ENCODE measurements at places on chromosomes 2 and 18.

GRCh38 chr2:3470856-3471737 lies 48.2 kb downstream of the ADI1 start:
- peak; percentile 60 for DNase-seq

- peak; percentile 49 for DNase-seq
Observed at GRCh38 chr2:88626171-88627054, 851 bp downstream of the EIF2AK3 start.

GRCh38 chr18:55857956-55858355 lies 270.0 kb upstream of the TCF4 start:
- DNase-seq = no peak

DNA sequence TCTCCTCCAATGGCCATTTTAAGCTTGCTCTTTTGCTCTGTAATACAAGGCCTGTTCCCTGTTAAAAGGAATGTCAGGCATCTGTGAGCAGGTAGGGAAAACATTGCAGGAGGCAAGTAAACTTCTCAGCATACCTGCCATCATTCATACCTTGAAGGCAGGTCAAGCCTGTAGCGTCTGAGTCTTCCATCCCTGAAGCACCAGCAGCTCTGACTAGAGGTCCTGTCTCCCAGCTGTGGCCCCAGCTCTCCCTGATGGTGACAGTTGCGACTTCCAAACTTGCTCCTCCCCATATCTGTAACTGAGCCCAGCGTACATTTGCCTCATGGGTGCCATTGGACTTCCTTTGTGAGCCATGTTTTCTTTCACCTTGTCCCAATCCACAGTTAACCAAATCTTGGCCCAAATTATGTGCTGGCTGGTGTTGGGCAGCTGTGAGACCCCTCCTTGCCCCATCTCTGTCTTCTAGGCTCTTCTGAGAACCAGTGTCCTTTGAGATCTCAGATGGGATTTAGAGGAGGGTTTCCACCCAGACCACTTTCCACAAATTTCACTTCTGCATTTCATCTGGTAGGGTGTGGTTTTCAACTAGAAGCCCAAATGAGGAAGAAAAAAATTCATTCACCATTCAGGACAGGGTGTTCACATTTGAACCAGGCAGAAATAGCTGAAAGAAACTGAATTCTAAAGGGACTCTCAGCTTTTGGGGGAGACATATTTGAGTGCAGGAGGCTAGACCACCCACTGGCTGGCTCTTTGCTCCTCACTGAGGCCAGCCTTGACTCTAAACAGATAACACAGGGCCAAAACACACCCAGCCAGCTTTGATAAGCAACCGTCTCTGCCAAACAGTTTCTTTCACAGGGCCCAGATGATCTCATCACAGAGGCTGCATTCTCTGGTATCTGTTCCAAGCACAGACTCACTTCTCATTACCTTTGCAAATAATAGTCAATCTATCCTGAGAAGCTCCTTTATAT lies 66.4 kb upstream of the MSH2 start:
- no peak for DNase-seq

DNA sequence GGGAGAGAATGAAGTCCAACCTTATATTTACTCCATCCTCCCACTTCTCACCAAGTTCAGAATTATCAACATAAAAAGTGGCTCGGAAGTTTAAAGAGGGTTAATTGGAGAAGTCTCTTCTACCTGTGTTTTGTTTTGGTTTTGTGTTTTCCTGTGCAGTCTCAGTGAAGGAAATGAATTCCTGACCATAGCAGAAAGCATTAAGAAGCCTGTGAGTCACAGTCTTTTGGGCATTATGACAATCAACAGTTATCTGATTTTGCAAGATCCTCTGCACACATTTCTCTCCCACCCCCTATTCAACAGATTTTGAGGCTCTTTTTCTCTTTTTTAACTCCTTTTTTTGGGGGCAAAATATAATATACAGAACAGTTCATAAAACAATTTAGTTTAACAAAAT lies 8.6 kb upstream of the RPL37A start:
- DNase-seq = no peak

- peak; percentile 88 for DNase-seq
Observed at GRCh38 chr18:76487070-76487469, 8.0 kb downstream of the ZNF516 start.

DNA sequence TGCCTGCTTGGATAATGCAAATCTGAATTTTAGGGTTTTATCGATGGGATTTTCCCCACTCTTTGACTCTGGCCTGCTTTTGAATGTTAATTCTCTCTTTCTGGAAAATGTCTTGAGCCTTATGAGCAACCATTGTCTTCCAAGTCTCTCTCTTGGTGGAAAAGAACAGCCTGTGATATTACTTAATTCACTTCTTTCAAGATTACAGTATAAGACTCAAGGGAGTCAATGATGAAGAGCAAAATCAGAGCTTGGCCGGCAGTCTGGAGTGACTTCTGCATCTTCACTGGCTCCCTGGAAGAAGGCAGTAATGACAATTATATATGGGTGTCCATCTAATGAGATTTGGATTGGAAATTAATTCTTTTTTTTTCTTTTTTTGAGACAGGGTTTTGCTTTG lies 122.9 kb upstream of the ZEB2 start:
- no peak for DNase-seq

DNA sequence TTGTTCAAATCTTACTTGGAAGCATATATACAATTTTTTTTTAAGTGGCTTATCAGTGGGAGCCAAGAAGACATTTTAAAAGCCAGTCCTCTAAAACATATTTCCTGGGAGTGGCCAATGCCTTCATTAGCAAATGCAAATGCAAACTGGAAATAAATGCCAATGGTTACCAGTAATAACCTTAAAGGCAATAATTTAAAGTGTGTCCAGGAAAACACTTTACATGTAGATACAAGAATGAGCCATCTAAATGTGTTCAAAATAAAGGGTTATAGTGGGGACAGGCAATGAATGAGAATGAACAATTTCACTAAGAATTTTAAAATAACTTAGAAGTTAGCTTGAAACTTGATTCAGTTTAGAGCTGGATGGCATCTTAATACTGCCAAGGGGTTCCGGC lies 64.2 kb downstream of the FARSB start:
- no peak for DNase-seq

DNA sequence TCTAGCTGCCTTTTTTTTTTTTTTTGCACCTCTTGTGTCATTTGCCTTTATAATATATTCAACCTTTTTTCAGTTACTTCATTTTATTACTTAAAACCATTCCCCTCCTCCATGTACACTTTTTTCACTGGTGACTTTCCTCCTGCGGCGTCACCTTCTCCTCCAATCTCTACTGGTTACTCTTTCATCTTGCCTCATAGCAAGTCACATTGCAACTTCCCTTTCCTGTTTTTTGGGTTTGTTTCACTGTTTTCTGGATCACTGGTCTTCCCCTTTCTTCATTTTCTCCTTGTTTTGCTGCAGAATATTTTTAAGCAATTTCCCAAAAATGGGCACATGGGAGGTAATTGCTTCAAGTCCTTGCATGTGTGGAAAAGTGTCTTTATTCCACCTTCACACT lies 37.7 kb upstream of the GPR155 start:
- no peak for DNase-seq

DNA sequence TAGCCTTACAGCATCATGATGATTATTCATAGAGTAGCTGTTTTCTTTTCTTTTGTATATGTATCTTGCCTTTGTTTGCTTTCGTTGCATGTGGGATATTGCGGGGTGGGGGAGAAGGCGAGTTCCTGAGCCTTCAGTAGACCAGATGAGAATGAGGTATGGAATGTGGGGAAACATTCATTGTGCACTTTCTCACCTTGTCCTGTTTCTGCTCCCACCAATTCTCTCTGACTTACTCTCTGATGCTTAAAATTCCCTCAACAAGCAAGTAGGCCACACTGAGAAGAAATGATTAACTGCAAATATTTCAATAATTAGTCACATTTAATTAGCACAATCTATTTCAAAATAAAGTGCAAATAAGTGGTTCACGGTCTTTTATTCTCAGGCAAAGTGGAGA lies 31.0 kb downstream of the GKN2 start:
- DNase-seq = no peak

GRCh38 chr2:130349174-130349573 lies 6.5 kb downstream of the IMP4 start:
- no peak for DNase-seq

GRCh38 chr2:105257981-105258380 lies 16.4 kb downstream of the GPR45 start:
- no peak for DNase-seq

DNA sequence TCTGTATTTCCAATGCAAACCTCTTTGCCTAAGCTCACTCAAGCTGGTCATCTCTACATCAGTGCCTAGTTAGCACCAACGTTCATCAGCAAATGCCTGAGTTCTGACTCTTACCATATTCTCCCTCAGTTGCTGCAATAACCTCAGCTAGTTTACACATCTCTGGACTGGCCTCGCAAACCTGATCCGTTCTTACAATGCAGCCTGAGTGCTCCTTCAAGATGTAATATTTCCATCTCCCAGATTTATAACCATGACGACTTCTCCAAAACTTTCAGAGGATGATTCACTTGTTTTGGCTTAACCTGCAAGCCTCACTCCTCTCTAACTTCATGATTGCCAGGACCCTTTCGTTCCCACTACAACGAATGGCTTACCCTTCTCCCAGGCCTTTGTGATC lies 69.7 kb downstream of the DIPK1C start:
- no peak for DNase-seq

DNA sequence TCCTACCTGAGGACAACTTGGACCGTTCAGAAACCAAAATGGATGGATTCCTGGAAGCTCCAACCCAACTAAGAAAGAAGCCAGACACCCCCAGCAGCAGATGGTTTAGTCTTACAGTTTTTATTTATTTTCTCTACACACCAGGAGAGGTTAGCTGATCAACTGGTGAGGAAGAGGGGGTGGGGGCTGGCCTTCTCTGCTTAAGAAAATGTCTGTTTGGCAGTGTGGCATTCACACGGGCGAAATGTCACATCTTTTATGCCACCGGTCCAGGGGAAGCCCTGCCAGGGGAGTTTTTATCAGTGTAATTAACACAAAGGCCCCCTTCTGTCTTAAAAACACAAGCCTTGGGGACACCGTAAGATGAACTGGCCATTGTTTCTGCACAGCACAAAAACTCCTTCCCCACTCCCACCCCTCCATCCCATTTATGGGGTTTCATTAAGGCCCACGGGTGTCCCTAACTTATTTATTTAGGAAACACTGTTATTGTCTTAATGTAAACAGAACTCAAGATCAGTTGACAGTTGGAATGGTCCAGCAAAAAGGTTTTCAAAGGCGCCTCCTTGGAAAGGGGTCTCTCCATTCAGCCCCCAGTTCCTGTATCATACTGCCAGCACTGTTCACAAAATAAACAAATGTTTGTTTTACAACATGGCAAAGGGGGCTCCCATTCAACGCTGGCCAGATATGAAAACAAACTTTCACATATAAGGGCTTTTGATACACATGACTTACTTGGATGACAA lies 217.0 kb downstream of the C1D start:
- peak; percentile 56 for DNase-seq

DNA sequence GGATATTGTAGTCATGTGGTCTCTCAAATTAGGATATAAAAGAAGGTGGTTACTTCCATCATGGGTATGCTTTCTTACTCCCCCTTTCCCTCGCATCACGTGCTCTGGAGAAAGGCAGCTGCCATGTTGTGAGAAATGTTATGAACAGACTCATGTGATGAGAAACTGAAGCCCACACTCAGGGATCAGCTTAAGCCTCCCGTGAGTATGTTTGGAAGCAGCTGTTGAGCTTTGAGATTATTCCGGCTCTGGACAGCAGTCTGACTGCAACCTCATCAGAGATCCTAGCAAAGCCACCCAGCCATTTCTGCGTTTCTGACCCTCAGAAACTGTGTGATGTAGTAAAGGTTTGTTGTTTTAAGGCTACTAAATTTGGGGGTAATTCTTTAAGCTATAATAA lies 700.1 kb downstream of the ADCYAP1 start:
- DNase-seq = peak; percentile 56

DNA sequence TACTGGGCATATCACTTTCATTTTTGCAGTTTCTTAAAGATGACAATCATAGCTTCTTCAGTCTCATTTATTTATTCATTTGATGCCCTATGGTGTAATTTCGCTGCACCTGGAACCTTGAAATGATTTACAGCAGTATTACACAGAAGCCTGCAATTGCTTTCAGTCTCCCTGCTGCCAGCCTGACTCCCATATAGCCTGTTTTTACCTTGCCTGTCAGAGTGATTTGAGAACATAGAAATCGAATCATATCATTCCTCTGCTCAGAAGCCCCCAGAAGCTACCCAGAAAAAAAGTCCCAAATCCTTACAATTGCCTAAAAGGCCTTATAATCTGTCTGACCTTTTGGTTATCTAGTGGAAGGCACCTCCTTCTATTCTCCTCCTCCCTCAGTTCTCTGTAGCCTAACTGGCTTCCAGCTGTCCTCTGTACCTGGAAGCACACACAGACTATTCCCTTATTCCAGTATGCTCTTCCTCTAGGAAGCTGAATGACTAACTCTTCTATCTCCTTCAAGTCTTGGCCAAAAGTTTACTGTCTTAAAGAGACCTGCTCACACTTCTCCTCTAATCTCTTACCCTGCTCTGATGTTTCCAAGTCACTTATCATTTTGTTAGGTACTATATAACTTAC lies 12.6 kb downstream of the SCN3A start:
- no peak for DNase-seq

- DNase-seq = no peak
Observed at GRCh38 chr18:13258921-13259320, 40.4 kb downstream of the LDLRAD4 start.

- DNase-seq = no peak
Observed at GRCh38 chr2:43019536-43020183, 206.7 kb downstream of the ZFP36L2 start.

DNA sequence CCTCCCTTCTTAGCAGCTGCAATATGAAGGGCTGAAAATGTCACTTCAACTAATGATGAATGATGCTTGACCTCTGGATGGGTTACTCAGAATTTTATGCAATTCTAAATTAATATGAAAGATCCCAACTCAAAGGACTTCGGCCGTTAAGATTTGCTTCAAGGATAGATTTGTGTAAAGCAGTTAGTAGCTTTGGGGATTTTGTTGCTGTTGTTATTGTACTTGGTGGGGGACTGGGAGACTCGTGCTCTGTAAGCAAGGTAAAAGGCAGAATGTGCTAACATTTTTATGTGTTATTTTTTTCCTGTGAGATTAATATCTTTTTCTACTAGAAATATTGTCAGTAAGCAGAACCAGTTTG lies 478.8 kb downstream of the ARHGAP15 start:
- no peak for DNase-seq

- no peak for DNase-seq
Observed at GRCh38 chr2:67600222-67600871, 203.2 kb downstream of the ETAA1 start.

- no peak for DNase-seq
Observed at GRCh38 chr2:117614823-117615534, 199.5 kb upstream of the DDX18 start.
